ENCODE measurements at places on chromosomes 12 and 14.

DNA sequence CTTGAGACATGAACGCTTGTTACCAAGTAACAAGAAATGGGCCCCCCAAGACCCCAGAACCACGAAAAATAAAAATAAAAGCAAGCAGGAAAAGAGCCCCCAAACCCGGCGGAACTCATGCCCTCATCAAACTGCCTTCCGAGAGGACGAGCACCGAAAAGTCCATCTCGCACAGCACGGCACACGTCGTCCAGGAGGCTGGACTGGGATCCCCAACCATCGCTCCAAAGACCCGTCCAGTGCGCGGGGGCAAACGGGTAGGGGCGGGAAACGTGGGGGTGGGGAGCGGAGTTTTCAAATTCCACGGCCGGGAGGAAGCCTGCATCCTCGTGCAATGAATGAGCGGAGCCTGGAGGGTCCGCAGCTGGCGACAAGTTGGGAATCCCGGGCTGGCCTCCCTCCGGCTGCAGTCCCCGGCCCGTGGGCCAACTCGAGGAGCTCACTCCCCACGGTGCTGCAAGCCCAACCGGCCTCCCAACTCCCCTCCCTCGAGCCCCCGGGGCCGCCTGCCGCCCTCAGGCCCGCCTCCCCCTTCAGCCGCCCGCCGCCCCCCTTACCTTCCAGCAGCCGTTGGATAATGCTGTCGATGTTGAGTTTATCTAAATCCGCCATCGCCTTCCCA, 484 bp downstream of the PPP1CC start:
- DNase-seq: peak; percentile 18

DNA sequence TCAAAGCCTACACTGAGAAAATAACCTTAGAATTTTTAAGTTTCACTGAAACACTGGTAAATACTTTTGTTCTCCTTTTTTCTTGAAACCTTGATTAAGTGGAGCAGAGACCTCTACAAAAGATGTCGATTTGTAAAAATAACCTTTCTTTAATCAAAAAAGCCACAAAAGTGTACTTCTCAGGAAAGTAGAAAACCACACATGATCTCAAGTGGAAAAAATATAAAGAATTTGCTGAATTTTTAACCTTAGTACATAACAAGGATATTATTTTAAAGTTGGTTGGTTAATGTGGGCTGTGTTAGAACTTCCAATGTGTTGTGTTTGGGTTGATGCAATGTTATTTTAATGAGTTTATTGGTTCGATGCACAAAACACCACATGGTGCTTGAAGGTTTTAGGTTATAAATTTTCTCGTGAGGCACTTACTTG, 8.6 kb downstream of the LGR5 start:
- DNase-seq: no peak

- DNase-seq: no peak
Observed at GRCh38 chr14:63952933-63953437, 100.2 kb downstream of the SYNE2 start.

DNA sequence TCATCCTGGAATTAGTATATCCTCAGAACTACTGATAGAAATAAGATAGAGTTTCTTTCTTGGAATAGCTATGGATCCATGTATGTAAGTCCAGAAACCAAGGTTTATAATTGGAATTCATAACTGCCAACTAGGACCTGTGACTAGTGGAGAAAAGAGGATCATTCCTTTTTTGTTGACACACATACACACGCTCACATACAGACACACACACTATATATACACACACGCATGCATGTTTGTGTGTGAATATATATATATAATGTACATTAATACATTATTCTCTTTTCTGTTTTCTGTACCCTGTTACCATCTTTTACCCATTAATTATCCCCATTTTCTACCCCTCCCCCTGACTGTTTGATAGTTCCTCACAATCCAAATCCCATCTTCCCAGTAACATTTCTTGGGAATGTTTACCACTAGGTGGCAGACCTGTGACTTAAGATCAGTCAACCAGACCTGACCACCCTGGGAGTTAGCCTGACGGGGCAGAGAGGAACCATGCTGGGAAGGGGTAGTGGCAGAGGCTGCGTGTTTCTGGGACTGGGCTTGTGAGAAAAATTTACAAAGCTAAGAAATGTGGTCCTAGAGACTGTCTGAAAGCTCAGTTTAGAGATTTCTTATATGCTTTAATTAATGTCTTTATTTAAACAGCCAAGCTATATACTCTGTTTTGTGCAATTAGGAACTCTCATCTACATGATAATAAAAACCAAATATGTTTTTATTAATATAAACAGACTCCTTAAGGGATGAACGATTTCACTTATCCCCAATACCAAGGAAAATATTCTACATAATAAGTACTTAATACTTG, 308.0 kb downstream of the PPFIA2 start:
- peak; percentile 55 for DNase-seq

GRCh38 chr14:105089746-105090492, 24.7 kb upstream of the GPR132 start:
- no peak for DNase-seq

DNA sequence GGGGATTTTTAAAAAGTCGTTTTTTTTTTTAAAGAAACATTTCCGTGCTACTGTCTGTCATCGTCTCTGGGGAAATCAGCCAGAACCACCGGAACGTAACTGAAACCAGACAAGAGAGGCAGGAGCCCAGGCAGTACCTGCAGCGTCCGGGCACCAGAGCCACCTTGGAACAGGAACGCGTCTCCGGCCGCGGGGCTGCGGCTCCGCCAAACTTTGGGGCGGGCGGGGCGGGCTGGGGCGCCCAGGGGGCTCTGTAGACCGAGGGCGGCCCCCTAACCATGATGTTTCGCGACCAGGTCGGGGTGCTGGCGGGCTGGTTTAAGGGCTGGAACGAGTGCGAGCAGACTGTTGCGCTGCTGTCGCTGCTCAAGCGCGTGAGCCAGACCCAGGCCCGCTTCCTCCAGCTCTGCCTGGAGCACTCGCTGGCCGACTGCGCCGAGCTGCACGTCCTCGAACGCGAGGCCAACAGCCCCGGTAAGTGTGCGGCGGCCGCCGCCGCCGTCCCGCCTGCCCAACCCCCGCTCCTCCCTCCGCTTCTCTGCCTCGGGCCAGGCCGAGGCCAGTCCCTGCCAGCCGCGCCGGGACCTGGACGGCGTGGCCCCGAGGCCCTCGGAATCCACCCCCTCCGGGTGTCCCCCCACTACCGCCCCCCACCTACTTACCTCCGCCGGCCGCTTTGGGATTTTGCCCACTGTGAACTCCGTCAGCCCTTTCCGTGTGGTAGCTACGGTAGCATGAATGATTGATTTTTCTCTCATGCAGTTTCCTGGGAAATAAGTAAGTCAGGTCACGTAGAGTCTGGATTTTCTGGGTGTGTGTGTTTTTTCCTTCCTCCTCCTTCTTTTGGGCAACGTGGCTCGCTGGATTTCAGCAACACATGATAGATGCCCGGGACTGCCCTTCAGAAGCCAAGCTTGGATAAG, 972 bp downstream of the SAMD4A start:
- peak; percentile 42 for DNase-seq

DNA sequence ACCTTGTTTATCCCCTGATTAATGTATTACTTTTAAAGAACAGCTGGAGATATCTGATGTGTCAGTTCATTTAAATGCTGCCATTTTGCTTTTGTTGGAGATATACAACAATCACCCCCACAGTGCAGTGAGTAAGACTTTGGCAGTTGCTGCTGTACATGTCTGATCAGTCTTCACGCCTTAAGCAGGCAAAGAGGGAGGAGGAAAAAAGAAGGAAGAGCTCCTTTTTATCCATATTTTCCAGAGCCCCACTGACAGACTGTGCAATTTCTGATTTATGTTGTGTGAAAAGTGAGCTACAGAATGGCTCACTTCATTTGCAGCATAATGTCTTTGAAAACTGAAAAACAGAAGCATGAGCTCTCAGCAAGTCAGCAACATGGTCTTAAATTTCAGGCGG, 319.7 kb upstream of the LRIG3 start:
- DNase-seq: no peak

GRCh38 chr12:103798586-103798985, 42.4 kb downstream of the NT5DC3 start:
- no peak for DNase-seq

Measured in kidney capillary endothelial cell (primary cell).